Activated gamma-delta T cell treated with Interleukin-2 at 50 U/mL for 16 hours (primary cell): ENCODE measurements at places on chromosomes 13 and 19.

GRCh38 chr19:56477429-56478338 is 539 bp upstream of the ZNF667 start:
- peak; percentile 65 for DNase-seq

- no peak for DNase-seq
These were observed 246.1 kb upstream of the MAB21L1 start for GRCh38 chr13:35722458-35723052.

DNA sequence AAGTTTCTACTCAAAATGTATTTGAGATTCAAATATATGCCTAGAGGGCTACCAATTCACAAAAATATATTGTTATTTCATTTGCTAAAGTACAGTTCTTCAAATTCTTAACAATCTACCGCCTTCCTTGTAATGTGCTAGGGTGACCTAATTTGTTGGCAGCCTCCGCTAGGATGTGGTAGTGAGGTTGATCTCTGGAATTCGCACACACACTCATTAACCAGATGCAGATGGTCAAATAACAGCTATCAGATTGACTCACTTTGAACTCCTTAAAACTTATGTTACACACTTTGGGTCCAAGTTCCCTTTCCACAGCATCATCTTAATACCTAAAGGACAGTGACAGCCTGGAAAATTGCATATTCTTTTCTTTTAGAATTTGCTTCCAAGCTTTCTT is 367.3 kb downstream of the DCT start:
- no peak for DNase-seq

DNA sequence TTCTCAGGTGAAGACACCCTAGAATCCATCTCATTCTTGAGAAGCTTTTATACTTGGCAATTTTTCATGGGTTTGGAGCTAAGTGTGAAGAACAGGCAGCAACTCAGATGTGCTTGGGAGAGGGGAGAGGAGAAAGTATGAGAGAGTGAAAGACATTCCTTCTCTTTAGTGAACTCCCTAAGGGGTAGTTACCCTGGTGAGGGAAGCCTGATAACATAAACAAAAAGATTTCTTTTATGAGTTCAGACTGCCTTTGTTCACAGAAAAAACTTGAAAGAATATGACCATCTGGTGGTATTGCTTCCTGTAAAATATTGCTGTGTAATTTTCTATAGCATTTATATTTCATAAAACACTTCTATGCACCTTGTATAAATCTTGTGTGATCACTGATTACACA is at the start of gene STOML3:
TSS of gene STOML3 (minus strand) at position 139 of the 400 bp plus-strand sequence. CDS start at position 29, 110 bp downstream.
- DNase-seq: no peak

DNA sequence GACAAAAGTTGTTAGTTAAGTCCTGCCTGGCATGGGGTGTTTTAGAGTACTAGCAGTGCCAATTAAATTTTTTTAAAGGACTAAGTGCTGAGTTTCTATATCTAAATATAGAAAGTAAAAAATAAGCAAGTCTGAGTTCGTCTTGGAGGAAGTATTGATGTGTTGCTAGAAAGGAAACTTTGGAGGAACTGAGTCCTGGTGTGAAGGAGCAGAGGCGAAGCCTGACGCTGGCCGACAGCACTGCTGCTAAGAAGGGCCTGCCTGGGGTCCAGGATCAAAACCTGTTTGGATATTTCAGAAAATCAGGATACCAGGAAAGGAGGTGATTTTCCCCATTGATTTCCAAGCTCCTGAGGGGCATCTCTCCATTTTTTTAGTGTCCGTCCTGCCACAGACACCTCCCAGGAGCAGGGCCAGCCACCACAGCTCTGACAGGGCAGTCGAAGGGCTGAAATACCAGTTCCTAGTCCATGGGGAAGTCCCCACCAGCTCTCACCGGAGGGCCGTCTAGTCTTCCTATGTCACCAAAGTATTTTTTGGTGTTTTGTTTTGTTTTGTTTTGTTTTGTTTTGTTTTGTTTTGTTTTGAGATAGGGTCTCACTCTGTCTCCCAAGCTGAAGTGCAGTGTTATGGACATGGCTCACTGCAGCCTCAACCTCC is 38.2 kb upstream of the NPAS1 start:
- no peak for DNase-seq

GRCh38 chr19:51652266-51652665 is 5.6 kb upstream of the SIGLEC14 start:
- DNase-seq: no peak

DNA sequence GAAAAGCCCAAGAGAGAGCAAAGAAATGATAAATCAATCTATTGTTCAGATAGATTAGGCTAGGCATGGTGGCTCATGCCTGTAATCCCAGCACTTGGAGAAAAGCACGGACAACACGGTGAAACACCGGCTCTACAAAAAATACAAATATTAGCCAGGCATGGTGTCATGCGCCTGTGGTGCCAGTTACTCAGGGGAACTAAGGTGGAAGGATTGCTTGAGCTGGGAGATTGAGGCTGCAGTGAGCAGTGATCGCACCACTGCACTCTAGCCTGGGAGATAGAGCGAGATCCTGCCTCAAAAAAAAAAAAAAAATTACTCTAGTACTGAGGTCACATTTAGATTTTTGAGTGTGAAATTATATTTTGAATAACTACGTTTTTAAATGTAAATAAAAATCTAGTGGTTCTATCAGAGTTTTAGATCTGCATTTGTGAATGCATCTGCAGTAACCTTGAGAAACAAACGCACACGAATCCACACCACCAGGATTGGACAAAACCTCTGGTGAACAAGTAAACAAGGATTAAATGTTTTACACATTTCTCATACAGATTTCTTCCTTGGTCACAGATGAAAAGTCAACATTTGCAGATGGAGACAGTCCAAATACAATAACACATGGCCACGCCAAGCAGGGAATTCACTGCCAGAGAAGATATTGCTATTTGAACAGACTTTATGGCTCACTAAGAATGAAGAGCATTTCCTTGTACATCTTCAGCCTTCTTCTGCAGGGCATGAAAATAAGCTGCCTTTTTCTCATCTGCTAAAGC is 917.6 kb downstream of the PCDH9 start:
- no peak for DNase-seq
